ENCODE measurements at places on chromosomes 16 and 17.

DNA sequence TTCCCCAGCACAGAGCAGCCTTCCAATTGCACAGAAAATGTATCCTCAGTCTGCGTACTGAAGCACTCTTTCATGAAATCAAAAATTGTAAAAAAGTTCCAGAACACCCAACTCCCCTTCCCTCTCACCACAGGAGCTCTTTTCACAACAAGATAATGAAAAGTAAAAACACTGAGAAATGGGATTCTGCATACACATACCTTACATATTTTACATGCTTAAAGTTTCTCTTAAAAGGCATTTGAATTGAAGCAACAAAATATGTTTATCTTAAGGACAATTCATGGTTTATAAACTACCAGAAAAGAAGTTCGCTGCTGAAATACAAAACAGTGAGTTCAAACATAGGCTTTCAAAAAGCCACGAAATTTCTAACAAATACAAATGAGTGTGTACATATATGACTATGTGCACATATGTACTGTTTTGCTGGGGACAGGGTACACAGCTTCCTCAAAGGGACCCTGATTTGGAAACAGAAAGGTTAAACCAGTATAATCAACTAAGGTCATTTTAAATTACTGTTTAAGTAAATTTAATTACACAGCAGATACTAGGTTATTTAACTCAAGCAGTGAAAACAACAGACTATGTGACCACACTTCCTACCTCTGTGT, 33.8 kb downstream of the COG1 start:
- no peak for DNase-seq

GRCh38 chr16:53266156-53266555, 168.1 kb upstream of the RBL2 start:
- no peak for DNase-seq

GRCh38 chr17:28270926-28271325, 48.1 kb upstream of the TMEM97 start:
- no peak for DNase-seq

DNA sequence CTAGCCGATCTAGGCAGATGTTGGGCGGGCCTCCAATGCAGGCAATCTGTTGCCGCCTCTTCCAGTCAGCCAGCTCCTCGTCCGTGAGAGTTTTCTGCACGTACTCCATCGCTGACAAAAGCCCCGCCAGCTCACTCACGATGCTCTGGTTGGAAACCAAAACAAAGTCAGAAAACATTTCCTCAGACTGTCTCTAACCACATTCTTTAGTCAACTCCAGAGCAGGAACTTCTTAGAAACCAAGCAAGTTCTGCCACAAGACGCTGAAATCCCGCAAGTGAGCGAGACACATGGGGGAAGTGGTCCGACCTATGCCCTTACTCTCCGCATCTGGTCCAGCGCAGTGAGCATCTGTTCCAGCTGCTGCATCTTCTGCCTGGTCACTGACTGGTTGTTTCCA, 49.1 kb downstream of the STAT5A start:
- no peak for DNase-seq

- DNase-seq, result no peak
These were observed 97.1 kb upstream of the NOL11 start for GRCh38 chr17:67620636-67621035.

GRCh38 chr16:75081179-75081859, 35.3 kb downstream of the LDHD start:
- DNase-seq, result no peak

- DNase-seq, result no peak
These were observed 390 bp upstream of the UNC13D start for GRCh38 chr17:75844530-75845057.

DNA sequence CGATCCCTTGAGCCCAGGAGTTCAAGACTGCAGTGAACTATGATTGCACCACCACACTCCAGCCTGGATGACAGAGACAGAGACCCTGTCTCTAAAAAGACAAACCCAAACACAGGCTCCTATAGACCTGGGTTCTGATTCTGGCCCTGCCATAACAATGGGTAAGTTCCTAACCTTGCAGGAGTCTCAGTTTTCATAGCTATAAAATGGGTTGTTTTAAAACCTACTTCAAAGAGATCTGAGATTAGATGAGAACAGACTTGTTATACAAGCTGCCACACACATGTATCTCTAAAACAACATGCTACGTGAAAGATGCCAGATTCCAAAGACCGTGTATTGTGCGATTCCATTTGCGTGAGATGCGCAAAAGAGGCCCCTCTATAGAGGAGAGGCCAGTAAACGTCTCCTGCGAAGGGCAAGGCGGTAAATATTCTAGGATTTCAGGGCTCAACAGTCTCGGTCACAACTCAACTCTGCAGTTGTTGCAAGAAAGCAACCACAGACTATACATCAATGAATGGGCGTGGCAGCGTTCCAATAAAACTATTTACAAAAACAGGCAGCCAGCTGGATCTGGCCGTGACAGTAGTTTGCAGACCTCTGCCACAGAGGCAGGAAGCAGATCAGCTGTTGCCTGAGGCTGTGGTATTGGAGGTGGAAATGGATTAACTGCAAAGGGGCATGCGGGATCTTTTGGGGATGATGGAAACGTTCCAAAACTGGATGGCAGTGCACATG, 5.9 kb downstream of the CORO7 start:
- DNase-seq, result peak; percentile 57

- peak; percentile 51 for DNase-seq
These were observed 811 bp upstream of the MAP2K3 start for GRCh38 chr17:21283482-21284318.

DNA sequence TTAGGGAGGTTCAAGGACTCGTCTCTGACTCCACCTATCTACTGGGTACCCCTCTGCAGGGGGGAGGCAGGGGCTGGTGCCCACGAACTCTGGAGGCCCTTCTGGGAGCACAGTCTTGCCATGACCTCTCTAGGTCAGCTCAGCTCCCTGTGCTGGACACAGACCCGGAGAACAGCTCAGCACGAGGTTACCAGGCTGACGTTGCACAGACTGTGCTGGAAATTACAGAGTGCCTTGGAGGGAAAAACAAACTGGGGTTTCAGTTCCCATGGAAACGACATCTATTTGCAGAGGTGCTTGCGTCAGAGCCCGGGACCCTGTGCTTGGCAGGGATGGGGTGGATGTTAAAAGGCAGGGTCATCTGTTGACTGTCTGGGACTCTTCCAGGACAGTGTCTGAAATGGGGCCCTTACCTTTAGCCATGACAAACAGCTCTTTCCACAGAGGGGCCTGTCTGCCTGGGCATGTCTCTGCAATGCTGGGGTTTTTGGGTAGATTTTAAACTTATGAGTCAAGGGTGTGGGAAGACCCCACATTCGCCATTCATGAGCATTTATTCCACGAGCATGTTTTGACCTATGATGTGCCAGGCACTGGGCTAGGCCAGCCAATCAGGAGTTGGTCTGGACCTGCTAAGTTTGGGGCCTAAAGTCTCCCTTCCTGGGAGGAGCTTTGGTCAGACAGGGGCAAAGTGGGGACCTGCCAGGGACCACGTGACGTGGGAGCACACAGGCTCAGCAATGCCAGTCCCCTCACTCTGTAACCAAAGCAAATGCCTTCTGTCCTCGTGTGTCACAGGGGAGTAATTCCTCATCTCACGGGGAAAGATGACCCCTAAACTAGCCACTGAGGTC, 22.5 kb downstream of the CCR7 start:
- DNase-seq, result peak; percentile 22

GRCh38 chr16:5918567-5919130, 821.1 kb upstream of the EEF2KMT start:
- no peak for DNase-seq

DNA sequence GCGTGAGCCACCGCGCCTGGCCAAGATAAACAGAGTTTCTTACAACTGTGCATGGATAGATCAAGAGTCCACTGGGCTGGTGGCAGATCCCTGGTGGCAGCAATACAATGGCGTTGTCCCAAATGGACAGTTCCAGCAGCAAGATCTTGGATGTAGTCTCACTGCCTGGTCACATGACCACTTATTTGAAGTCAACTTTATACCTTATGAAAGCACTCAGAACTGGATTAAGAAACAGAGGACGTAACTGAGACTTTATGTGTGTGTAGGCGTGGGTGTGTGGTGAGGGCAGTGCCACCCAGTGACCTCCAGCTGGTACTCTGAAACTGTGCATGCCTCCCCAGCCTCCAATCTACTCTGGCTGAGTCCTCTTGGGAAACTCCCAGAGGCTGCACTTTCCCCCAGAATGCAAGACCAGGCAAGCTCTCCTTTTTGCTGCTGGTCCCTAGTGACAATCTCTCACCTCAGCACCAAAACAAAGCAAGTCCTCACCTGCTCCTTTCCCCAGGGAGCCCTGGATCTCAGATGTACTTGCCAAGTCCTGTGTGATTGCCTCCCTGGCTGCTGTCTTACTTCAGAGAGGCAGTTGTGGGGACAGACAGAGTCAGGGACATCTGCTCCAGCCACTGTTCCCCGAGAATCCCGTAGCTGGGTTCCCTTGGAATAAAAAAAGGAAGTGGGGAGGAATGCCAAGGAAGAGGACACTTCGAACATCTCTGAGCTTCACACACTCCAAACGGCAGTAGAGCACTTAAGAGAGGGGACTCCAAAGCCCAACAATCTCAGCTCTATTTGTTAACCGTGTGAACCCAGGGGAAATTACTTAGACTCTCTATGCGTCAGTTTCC, 11.7 kb upstream of the ST6GALNAC2 start:
- peak; percentile 38 for DNase-seq

DNA sequence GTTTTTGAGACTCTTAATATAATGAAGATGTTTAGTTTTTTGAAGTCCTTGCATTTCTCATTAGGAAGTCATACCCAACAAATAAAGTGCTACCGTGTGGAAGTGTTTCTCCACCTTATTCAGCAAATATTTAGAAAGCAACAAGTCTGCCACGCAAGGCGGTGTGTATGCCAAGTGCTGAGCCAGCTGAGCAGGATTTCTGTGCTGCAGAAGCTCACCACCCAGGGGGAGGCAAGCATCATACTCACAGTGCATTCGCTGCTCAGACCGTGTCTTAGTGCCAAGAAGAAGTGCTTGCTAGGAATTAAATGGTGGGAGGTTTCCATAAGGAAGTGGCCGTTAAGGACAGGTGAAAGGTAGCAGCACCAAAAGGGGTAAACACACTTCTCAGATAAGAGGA, 111.2 kb downstream of the ARHGAP44 start:
- DNase-seq, result no peak

DNA sequence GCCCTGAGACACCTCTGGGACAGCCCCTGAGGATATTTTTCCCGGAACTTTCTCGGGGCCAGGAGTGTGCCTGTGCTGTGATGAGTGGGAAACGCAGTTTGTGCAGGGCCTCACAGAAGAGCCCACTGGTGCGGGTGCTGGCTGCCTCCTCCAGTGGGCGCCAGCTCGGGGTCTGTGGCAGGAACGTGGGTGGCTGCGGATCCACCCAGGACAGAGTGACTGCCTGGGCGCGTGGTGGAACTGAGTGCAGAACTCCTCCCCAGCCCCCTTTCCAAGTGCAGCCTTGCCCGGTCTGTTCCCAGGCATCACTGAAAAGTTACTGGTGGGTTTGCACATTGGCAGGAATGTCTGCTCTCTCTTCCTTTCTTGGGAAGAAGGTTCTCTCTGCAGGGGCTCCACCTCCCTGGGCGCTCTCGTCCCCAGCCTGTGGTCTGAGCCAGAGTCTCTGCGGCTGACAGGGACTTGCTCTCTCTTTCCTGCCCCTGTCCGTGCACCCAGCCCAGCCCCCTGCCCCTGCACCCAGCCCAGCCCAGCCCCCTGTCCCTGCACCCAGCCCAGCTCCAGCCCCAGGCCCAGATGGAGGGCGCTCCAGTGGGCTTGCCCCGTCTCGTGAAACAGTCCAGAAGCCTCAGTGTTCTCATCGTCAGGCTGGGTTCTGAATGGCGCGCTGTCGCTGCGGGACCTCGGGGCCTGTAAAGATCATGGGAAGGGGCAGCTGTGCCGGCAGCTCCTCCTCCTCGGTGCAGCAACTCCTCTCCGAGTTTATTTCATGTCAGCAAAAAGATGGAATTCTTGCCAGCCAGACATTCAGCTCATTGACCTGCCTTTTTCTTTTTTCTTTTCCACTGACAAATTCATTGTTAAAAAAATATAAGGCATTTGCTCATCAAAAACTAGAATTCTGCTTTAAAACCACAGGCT, 117.5 kb downstream of the BANP start:
- DNase-seq, result no peak

GRCh38 chr17:50447870-50448595, 20.6 kb downstream of the CHAD start:
- DNase-seq, result no peak

GRCh38 chr17:63843910-63844677, 1.6 kb upstream of the SMARCD2 start:
- no peak for DNase-seq

DNA sequence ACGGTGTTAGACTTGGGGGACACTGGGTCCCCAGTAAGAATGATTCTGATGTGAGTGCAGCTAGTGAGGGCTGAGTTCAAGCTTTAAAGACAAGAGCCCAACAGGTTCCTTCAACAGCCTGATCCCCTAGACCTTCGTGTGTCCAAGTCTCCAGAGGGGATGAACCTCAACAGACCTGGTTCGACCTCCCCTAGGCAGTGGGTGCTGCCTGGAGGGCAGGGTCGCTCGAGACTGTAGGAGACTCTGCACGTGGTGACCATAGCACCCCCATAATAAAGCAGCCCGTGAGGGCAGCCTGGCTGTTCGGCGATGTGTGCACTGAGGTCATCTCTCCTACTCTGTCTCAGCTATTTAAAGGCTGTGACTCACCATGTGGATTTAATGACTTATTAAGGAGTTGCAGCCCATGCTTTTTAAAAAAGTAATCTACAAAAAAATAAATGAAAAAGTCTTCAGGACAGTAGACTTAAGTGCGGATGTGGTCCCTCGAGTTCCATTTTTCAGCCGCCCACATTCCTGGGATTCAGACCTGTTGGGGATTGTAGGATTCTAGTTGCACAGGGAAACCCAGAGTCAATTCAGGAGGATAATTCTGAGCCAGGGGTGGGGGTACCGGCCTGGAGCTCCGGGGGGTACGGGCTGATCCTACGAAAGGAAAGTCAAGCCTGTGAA, 23.4 kb upstream of the METRNL start:
- no peak for DNase-seq

- no peak for DNase-seq
These were observed 2.9 kb upstream of the LYRM9 start for GRCh38 chr17:27895940-27896535.

GRCh38 chr16:51392521-51393187, 241.6 kb upstream of the SALL1 start:
- DNase-seq, result no peak

DNA sequence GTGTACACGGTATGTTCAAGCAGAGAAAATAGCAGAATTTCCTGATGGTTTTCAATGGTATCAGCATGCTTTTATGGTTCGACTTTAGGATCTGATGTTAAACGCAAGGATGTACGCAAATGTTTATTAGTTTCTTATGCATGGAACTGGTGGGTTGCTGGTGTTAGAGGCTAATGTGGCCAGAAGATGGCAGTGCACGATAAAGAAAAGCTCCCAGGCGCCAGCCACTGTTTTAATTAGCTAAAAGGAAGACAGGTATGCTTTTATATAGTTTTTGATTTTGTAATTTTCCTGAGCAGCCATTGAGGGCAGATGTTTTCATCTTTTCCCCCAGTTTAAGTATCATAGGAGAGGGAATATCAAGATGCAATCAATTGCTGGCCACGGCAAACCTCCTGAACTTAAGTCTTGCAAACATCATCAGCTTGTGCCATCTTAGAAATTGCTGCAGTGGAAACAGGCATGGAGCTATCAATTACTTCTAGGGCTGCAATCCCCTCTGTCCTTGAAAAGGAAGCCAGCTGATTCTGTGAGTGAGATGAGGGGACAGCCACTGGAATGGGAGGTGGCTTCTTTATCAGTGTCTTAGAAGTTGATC, 648.5 kb upstream of the RBFOX1 start:
- peak; percentile 20 for DNase-seq

GRCh38 chr17:76816590-76817135, 51.5 kb upstream of the MGAT5B start:
- peak; percentile 55 for DNase-seq

GRCh38 chr17:76318586-76318985, 10.5 kb upstream of the QRICH2 start:
- DNase-seq, result no peak

Data from NCI-H1694 (cell line).